ENCODE measurements at places on chromosomes 4 and X.

DNA sequence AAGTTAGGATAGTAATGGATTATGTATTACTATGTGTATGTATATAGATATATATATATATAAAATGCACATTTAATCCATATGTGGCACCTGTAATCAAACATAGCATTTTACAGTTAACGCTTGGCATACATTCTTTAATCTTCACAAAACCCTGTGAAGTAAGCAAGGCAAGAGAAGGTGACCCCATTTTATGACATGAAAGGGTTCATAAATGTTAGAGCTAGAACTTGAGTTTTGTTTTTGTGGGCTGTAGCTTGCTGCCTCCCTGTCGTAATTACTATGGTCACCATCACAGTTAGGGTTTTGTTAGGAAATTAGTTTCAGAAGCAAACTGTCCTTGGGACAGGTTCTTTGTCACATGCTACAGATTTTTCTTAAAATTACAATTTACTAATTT lies 13.8 kb upstream of the CYP2U1 start:
- no peaks in the 10 kb centered on the region for H3K4me1 ChIP-seq
- DNase-seq, result no peak
- no peaks in the 10 kb centered on the region for H3K27me3 ChIP-seq
- H3K36me3 ChIP-seq, result no peaks in the 10 kb centered on the region

DNA sequence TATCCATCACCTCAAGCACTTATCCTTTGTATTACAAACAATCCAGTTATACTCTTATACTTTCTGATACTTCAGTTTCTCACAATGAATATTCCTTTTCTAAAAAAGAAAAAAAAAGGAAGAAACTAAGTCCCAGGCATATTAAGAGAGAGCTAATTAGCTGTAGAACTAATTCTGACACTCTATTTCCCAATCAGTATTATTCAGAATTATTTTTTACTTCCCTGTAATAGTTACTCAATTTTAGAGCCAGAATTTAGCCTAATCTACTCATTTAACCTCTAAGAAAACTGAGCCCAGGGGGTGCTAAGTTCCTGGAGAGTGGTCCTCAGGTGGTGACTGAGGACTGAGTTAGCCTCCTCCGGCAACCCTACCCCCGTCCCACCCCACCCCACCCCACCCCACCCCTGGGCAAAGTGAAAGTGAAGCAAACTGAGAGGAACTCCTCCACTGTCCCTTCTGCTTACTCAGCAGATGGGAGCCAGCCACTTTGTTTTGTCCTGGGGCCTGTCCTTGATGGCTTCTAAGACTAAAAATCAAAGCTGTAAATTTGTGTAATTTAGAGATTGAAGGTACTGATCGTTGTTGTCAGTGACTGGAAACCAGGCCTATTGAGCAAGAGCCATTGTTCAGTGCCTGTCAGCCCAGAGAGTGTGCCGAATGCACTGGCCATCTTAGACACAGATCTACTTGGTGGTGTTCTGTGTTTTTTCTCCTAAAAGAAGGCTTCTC lies 162.1 kb downstream of the CBR4 start:
- no peaks in the 10 kb centered on the region for H3K36me3 ChIP-seq
- no peaks in the 10 kb centered on the region for H3K27me3 ChIP-seq

DNA sequence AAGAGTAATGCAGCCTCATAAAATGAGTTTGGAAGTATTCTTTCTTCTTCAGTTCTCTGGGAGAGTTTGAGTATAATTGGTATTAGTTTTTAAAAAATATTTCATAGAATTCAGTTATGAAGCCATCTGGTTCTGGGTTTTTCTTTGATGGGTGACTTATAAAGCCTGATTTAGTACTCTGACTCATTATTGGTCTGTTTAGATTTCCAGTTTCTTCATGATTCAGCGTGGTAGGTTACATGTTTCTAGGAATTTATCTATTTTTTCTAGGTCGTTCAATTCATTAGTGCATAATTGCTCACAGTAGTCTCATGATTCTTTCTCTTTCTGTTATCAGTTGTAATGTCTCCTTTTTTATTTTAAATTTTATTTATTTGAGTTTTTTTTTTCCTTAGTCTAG lies 111.2 kb downstream of the CEP44 start:
- DNase-seq, result no peak
- H3K27me3 ChIP-seq, result no peaks in the 10 kb centered on the region
- H3K4me1 ChIP-seq, result no peaks in the 10 kb centered on the region
- no peaks in the 10 kb centered on the region for H3K36me3 ChIP-seq
- H3K27ac ChIP-seq, result no peak overlapping the region

DNA sequence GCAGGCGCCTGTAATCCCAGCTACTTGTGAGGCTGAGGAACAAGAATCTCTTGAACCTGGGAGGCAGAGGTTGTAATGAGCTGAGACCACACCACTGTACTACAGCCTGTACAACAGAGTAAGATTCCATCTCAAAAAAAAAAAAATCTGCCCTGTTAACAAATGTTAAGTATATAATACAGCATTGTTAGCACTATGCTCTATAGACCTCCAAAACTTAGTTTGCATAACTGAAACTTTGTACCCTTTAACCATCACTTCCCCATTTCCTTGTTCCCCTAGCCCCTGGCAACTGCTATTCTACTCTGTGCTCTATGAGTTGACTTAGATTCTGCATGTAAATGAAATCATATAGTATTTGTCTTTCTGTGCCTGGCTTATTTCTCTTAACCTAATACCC lies 76.7 kb downstream of the TAB3 start:
- H3K4me3 ChIP-seq, result no peak overlapping the region
- no peaks in the 10 kb centered on the region for H3K27me3 ChIP-seq

DNA sequence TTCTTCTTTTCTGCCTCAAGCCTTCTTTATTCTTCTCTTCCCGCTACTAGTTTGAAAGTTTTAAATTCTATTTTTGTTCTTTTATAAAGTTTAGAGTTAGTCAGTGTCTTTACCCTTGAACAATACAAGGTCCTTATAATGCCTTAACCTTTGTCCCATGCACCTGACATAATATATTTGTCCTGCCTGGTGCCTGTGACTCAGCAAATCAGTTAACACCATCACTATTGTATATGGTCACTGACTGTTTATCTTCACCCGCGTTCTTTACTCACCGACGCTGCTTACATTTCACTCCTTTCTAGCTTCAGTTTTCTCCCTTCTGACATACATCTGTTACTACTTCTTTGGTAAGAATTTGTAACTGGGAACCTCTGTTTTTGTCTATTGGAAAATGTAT lies 5.7 kb downstream of the SMIM20 start:
- H3K36me3 ChIP-seq, result no peaks in the 10 kb centered on the region
- H3K27me3 ChIP-seq, result no peaks in the 10 kb centered on the region
- H3K27ac ChIP-seq, result no peak overlapping the region
- no peak overlapping the region for H3K4me3 ChIP-seq

All from MM.1S (cell line).